CD4-positive, alpha-beta T cell treated with Interleukin-1 beta for 1 hour (primary cell): ENCODE measurements at places on chromosomes 3 and 15.

GRCh38 chr3:141081141-141081795, 30.1 kb downstream of the SPSB4 start:
- DNase-seq = no peak

- DNase-seq = no peak
Observed at GRCh38 chr3:106827515-106828213, 549.6 kb upstream of the CCDC54 start.

DNA sequence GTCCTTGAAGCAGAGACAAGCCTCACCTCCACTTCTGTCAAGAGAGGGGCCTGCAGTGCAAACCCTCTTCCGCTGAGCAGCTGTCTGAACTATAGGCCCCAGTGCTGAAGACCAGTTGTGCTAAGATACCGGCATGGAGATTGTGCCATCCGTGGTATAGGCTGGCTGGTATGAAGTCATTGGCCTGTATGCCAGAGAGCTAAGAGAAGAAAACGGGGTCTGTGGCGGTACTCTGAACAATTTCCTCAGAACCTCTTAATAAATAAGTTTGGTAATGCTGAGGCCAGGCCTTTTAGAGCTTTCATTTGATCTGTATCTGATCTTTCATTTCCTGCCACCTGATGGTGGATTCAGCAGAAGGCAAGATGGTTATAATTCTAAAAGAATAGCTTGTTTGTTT, 123.0 kb downstream of the LRIG1 start:
- no peak for DNase-seq

DNA sequence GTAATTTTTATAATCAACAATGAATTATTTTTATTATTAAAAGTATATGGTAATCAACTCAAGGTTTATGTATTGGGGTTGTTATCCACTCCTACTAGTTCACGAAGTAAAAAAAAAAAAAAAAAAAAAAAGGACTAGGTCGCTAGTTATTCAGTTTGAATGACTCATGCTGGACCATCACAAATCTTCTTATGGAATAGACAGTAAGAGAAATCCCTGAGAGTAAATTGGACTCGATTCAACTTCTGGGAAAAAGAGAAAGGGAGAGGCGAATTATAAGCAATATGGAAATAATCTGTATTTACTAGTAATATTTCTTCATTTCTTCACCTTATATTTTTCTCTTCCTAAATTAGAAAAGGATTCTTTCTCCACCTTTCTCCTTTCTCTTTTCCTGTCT, 2.0 kb downstream of the MYEF2 start:
- DNase-seq = no peak

DNA sequence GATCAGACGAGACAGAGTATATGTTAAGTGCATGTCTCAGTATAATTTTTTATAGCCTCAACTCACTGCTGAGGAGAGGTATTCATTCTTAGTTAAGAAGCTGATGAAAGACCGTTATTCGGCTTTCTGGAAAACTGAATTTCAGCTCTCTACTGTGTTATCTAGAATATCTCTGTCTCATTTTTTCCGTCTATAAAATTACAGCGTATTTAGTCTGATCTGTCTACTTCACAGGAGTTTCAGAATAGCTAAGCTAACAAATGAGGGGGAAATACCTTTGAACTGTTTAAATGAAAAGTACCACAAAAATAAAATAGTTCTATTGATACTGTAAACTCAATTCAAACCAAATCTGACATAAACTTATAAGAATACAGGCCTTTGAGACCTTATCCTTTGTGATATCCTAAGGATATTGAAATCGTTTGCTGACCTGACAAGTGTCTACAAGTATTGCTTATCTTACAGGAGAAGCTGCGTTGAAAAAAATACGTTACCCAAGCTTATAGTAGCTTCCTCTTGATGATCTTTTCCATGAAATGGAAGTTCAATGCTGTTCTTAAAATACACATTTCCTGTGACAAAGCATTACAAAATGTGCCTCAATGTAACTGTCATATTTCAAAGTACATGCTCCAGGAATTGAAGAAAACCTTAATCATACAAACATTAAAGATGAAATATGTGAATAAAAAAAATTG, 104.6 kb downstream of the IL1RAP start:
- DNase-seq = no peak

DNA sequence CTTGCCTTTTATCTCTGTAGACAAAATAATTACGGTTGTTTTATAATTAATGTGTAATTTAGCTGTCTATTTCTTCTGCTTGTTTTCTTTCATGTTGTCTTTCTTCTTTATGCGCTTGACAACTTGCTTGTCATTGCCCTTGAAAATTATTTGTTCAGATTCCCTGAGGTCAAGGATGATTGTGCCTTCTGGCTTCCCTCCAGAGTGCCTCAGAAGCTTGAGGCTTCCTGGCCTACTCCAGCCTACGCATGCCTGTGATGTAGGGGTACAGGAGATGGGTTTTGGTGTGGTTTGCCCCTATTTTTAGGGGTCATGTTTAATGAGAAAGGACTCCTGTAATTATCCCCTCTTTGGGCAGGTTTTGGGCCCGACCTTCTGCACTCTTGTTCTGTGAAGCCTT, 231.5 kb downstream of the SV2B start:
- no peak for DNase-seq

DNA sequence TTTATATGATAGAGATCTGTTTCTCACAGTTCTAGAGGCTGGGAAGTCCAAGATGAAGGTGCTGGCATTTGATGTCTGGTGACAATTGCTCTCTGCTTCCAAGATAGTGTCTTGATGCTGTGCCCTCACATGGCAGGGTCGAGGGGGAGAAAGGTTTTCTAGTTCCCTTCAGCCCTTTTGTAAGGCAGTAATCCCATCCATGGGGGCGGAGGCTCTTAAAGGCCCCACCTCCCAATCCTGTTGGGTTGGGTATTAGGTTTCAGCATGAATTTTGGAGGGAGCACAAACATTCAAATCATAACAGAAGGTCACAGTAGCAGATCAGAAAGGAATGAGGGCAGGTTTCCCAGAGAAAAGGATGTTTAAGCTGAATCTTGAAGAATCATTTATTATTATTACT, 601.7 kb upstream of the ZNF717 start:
- DNase-seq = no peak
